GOT3 (cell line): ENCODE measurements at places on chromosomes 3 and 15.

DNA sequence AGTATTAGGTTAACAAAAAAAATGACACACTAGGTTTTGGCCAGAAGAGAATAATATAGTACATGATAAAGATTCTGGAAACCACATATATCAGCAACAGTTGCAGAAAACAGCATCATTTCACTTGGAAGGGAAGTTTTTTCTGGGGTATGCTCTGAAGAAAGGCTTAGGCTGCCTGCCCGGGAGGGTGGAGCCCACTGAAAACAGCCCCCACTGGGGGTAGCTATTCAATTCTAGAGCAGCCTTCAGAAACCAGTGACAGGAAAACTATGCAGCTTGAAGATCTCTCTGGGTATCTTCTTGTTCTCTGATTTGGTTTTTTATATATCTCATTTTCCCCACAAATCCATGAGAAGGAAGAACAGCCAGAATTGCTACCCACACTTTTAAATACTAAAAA, 43.2 kb downstream of the ZMAT3 start:
- DNase-seq, result no peak

DNA sequence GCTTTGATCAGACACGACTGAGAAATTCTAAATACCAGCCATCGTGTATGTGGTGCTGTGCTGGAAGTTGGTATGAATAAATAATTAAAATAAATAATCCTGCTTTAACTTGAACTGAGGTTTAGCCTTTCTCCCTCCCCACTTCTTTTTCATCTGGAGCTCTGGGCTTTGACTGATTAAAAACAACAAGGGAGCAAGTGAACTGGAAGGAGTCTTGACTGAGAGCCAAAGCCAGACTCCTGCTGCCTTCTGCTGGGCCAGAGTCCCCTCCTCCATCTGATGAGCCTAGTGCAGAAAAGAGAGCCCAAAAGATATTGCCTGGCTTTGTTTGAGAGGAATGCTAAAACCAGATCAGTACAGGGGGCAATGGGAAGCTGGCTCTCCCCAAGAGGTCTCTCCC, 96.0 kb downstream of the CCNL1 start:
- no peak for DNase-seq

- DNase-seq, result no peak
Observed at GRCh38 chr3:127038466-127038865, 55.6 kb downstream of the PLXNA1 start.

DNA sequence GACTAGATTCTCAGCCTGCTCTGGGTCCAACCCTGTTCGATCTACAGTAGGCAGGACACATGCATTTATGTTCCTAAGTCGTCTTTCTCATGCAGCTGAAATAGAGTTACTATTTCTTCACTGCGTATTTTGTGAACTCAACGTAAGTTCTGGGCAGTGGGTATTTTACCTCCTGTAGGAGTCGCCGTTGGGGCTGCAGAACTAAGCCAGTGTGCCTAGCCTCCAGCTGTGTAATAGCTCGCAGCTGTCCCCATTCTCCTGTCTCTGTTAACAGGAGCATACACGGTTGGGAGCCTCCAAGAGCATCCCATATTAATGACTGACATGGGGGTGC, 58.4 kb upstream of the HRH1 start:
- DNase-seq, result no peak

- no peak for DNase-seq
Observed at GRCh38 chr15:40285554-40286011, 2.7 kb upstream of the ANKRD63 start.

GRCh38 chr3:50174947-50175524, 16.4 kb upstream of the GNAT1 start:
- no peak for DNase-seq

DNA sequence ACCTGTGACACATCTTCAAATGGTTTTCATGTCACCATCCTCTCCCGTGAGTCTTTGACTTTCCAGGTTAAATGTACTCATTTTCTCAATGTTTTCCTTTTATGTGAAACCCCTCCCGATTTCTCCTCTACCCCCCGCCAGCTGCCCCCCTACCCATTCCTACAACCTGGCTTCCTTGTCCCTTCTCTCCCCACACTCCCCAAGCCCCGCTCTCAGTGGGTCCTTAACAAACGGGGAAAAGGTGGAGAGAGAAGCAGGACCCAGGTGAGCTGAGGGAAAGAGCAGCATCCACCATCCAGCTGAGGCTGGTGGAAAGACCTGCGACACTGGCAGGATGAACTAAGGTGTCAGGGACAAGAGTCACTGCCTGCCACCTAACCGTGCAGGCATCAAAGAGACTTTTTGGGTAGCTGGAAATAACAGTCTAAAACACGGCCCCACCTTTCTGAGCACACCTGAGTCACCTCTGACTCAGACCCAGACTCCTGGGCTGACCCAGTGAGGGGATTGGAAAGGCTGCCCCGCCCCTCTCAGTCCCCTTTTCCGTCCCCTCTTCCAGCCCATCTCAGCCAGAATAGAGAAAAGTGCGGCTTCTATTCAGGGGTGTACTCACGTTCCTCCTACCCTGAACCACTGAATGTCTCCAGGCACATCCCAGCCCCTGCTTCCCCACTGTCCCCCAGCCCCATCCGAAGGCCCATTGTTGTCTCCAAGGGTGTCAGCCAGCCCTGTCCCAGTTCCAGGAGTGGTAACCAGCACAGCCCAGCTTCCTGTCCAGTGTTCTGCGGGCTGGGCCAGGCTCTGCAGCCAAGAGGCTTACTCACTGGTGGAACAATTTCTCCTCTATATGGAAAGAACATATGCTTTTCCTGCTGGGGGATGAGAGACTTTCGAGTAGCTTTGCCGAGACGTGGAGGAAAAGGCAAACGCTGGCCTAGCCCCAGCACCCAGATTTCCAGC, 20.4 kb downstream of the ISG20 start:
- DNase-seq, result no peak

DNA sequence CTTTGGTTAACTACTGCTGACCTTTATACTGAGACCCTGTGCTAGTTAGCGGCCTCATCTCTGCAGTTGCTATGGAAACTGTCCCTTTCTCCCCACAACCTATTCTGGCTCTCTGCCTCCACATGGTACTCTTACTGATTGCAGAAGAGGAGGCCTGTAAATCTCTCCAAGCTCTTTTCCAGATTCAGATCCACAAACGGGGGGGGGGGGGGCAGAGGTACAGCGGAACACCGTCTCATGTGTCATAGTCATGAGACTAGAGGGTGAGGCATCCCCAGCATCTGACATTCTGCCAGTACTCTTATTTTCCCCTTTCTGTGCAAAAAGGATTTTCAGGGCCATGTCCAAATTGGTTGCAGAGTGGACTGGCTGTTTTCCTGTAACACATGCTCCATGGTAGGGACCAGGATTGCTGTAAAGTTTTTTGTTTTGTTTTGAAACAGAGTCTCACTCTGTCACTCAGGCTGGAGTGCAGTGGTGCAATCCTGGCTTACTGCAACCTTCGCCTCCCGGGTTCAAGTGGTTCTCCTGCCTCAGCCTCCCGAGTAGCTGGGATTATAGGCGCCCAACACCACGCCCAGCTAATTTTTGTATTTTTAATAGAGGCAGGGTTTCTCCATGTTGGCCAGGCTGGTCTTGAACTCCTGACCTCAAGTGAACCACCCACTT, 8.3 kb upstream of the MAP1A start:
- DNase-seq, result no peak
